SHP77 (cell line): ENCODE measurements at places on chromosomes 12 and 14.

DNA sequence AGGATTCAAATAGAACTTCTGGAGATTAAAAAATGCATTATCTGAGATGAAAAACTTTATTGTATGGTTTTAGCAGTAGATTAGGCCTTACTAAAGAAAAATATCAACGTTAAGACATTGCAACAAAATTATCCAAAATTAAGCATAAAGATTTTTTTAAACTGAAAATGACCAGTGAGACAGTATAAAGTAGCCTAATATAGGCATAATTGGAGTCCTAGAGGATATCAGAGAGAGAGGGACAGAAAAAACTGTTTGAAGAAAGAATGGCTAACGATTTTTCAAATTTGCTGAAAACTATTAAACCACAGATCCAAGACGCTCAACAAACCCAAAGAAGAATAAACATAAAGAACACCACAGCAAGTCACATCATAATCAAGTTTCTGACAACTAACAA, 149.5 kb upstream of the LMNTD1 start:
- no peak for DNase-seq

- DNase-seq, result no peak
These were observed 24.7 kb downstream of the ITPK1 start for GRCh38 chr14:93090826-93091555.

DNA sequence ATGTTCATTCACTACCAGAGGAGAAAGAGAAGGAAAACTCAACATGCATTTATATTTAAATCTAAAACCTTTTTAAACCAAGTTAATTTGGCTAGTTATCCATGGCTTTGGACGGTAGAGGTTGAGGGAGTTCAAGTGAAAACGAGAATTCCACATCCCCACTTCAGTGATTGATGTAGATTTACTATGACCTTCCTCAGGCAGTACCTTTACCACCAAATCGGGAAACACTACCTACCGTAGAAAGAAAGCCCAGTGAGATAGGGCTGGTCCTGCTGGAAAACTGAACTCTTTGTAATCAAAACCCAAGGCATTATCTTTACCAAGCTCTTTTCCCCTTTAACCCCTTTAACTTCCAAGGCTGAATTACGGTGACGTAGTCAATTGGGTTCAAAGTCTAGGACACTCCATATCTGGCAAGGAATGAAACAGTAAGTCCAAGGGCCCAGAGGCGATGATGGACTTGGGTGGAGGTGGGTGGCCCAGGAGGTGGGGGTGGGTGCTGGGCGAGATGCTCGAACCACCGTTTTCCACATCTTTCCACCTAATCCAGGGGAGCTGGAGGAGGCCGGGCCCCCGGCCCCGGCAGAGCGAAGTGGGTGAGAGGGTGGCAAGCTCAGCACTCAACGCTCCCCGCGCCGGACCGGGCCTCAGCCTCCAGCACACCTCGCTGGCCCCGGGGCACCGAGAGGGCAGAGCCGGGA, 618 bp downstream of the SEC23A start:
- peak; percentile 40 for DNase-seq

GRCh38 chr12:94649349-94650142, 811 bp downstream of the TMCC3 start:
- DNase-seq, result peak; percentile 6

DNA sequence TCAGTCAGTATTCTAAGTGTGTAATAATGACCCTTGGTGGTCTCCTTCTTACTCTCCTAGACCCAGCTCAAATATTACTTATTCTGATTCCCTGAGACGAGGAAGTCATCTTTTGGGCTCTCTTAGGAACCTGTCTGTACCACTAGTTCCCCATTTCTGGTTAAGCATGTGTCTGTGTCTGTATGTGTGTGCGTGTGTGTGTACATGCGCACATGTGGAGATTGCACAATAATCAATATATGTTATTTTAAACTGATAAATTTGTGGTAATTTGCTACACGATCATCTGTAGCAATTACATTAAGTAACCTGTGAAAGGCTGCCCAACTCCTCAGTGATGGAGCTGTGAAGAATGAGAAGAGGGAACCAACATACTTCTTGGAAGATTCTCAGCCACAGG, 132.2 kb downstream of the ASCL4 start:
- DNase-seq, result no peak

- no peak for DNase-seq
These were observed 32.3 kb downstream of the NRDE2 start for GRCh38 chr14:90299408-90299807.

- no peak for DNase-seq
These were observed 242.6 kb upstream of the FKBP4 start for GRCh38 chr12:2552000-2552756.

DNA sequence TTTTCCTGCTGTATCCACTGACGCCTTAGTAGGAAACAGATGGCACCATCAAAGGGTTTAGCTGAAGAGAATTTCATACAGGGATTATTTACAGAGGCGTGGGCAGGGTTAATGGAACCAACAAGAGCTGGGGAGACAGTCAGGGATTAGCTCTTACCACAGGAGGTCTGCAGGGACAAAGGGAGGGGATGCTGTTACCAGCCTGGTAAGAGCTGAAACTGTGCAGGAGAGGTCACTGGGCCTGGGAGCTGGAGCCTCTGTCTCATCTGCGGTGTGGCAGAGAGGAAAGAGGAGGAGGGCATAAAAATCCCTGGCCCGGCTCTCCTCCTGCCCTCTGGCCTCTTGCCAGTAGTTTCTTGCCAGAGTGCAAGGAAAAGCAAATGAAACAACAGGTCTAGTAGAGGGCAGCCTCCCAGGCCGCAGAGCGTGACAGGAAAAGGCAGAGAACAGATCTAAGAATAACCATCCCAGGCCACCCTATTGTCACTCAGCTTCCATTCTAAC, 18.9 kb upstream of the POC1B start:
- peak; percentile 61 for DNase-seq
